ENCODE measurements at places on chromosomes 6 and 20.

GRCh38 chr20:1924910-1925861 is 30.0 kb downstream of the SIRPA start:
- no peak for DNase-seq

GRCh38 chr6:155646443-155646842 is 190.8 kb upstream of the NOX3 start:
- DNase-seq, result no peak

DNA sequence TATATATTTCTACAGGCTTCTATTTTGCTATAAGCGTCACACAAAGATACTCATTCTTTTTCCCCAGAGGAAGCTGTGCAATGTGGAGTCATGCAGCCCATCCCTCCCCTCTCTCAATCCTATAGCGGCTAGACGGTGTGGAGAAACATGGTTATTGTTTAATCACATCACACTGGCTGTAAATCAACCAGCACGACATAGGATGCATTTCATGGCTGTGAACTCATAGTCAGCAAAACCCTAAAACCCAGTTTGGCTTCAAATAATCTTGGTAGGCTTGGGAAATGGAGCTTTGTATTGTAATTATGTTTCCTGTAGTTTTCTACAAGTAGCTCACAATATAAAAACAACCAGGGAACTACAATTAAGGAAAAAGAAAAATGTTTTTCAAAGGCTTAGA is 16.8 kb downstream of the FOXC1 start:
- DNase-seq, result no peak

DNA sequence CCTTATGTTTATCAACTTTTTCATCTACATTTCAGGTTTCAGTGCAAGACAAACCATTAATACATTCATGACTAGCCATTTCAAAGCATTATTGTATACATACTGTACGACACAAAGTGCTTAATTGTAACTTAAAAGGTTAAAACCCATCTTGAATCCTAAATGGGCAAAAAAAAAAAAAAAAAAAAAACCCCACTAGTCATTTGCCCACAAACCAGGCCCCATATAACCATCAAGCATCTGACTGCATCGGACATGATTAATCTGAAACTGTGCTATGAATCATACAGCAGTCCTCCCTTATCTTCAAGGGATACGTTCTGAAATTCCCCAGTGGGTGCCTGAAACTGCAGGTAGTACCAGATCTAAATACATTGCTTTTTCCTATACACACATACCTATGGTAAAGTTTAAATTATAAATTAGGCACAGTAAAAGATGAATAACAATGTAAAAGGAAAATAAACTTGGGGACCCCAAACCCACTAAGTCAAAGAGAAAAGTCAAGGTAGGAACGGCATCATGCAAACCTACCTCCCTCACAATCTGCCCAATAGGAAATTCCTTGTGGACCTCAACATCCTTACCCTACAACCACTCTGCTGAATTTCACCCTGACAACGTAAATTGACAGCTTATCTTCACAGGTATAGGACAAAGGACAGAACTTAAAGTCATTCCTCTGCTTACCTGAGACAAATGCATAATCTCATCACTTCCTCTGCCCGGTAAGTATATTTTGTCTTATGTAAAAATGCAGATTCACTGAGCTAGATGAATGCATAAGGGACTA is 14.3 kb downstream of the B4GALT5 start:
- DNase-seq, result no peak

- DNase-seq, result no peak
Measured at GRCh38 chr6:91879386-91879995, 1292.6 kb upstream of the MAP3K7 start.

- DNase-seq, result no peak
Measured at GRCh38 chr6:34513646-34514045, 42.5 kb downstream of the SPDEF start.
